ENCODE measurements at places on chromosomes 2 and 18. TPM values are rescaled to one million over a fixed set of nuclear protein-coding genes. Genes with fewer than 3 reads are reported as not detected.

DNA sequence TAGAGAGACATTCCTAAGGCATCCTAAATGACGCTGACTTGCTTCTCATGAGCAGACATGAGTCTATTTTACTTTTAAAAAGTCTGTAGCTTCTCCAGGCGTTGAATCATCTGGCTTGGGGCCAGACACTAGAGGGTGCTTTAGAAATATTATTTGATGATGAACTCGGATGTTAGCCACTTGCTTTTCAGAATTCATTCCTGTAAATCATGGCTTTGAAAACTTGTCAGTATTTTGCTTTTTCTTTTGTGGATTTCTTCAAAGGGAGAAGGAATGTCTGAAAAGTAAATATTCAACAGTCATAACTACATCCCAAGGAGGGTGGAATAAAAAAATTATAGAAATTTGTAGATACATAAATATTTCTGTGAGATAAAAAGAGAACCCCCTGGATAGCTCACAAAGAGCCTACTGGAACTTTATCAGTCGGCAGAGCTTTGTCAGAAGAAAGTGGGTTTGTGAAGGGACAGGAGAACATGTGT, 370.8 kb downstream of the OSR1 start:
- no peak overlapping the region for H3K27ac ChIP-seq
- no peaks in the 10 kb centered on the region for H3K27me3 ChIP-seq
- H3K4me3 ChIP-seq: no peak overlapping the region
- no peak for DNase-seq
- no peaks in the 10 kb centered on the region for H3K4me1 ChIP-seq
- H3K36me3 ChIP-seq: no peaks in the 10 kb centered on the region

Gene MC2R
- not detected for total RNA-seq

- no peaks in the 10 kb centered on the region for H3K27me3 ChIP-seq
- DNase-seq: no peak
- no peak overlapping the region for H3K4me3 ChIP-seq
- no peaks in the 10 kb centered on the region for H3K36me3 ChIP-seq
These were observed 33.1 kb upstream of the DNMT3A start for GRCh38 chr2:25374827-25375226.

Gene PROKR1
- not detected for total RNA-seq

Gene NOP58
- total RNA-seq: 104 TPM

GRCh38 chr2:24917086-24917485, 3.0 kb downstream of the ADCY3 start:
- no peak overlapping the region for H3K27ac ChIP-seq
- DNase-seq: no peak
- H3K36me3 ChIP-seq: peaks cover 25% of the 10 kb centered on the region
- H3K4me1 ChIP-seq: peaks cover 42% of the 10 kb centered on the region

DNA sequence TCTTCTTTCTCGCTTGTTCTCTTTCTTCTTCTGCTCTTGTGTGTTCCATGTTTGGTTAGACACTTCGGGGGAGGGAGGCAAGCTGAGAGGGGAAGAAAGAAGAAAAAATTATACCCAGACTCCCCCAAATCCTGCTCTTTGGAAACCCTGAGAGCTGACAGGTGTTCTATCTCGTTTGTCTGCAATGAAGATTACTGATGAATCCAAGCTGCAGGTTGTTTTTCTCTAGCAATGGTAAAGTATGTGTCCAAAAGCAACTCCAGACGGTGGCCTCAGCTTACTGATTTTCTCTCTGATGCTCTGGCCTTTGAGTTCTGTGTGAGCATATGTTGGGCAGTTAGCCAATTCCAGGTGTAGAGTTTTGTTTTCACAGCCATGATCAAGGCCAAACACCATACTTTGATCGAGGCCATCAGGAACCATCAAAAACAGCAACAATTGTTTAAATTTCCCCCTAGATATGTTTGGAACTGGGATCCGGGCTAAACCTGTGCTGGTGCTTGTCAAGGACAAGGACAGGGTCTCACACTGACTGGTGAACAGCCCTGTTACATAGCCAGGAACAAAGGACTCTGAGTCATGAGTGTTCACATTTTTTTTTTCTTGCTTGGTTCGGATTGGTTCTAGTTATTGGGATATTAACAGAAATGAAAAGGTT, 142.0 kb downstream of the PRKCE start:
- H3K36me3 ChIP-seq: no peaks in the 10 kb centered on the region
- no peaks in the 10 kb centered on the region for H3K27me3 ChIP-seq
- no peak overlapping the region for H3K27ac ChIP-seq
- no peak overlapping the region for H3K4me3 ChIP-seq

Gene HOXD1
- total RNA-seq: not detected

Gene GALM
- total RNA-seq: 39.7 TPM

DNA sequence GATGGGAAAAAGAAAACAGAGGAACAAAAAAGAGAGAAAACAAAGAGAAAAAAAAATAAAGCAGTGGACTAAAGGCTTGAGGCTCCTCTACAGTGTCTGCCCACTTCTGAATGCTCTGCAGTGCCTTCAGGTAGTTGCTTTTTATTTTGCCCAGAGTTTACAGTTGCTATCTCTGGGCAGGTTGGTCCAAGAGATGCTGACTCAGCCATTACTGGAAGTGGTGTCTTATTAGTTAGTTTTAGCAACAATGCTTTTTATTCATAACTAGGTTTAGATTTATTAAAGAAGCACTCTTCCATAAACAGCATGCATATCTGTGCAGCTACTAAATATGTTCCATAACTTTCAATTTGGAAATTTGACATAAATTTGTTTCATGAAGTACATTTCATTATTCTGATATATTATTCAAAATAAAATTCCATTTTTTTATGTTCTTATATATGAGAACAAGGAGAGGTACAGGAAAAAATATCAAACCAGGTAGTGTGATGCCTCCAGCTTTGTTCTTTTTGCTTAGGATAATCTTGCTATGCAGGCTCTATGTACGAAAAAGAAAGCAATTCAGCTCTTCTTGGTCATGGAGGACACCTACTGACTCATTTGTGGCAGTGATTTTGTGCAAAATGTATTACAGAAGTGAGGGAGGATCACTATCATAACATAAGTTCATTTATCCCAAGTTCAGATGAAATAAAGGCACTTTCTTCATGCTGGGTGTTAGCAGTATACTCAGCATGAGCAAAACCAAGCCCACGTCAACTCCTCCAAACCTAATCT, 69.5 kb downstream of the RPIA start:
- peaks cover 9% of the 10 kb centered on the region for H3K4me1 ChIP-seq
- H3K27ac ChIP-seq: no peak overlapping the region
- no peak for DNase-seq
- H3K36me3 ChIP-seq: peaks cover 9% of the 10 kb centered on the region
- peaks cover 16% of the 10 kb centered on the region for H3K27me3 ChIP-seq
- H3K4me3 ChIP-seq: no peak overlapping the region

Gene IL1B
- total RNA-seq: not detected

DNA sequence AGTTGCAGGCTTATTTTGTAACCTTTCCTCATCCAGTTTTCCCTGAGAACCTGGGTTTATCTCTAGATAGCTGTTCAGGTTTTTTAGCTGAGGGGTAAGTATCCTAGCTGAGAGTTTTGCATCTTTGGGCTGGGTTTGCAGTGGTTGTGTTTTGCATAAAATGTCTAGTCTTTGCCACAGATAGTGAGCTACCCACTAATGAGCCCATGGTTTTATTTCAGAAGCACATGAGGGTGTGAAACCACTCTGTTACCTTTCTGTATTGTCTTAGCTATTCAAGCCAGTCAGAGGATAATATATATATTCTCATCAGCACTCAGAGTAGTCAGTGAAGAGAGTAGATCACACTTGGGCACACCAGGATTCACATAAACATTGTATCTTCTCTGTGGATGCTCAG, 24.6 kb upstream of the TXNDC2 start:
- no peak for DNase-seq
- no peak overlapping the region for H3K4me3 ChIP-seq
- no peaks in the 10 kb centered on the region for H3K36me3 ChIP-seq
- no peaks in the 10 kb centered on the region for H3K27me3 ChIP-seq
- peaks cover 3% of the 10 kb centered on the region for H3K4me1 ChIP-seq

Gene DSC2
- total RNA-seq: not detected

GRCh38 chr2:43214253-43214652, 12.2 kb downstream of the ZFP36L2 start:
- no peak overlapping the region for H3K4me3 ChIP-seq
- H3K27me3 ChIP-seq: no peaks in the 10 kb centered on the region
- H3K4me1 ChIP-seq: peaks cover 61% of the 10 kb centered on the region
- no peak for DNase-seq
- H3K36me3 ChIP-seq: peaks cover 3% of the 10 kb centered on the region
- no peak overlapping the region for H3K27ac ChIP-seq

DNA sequence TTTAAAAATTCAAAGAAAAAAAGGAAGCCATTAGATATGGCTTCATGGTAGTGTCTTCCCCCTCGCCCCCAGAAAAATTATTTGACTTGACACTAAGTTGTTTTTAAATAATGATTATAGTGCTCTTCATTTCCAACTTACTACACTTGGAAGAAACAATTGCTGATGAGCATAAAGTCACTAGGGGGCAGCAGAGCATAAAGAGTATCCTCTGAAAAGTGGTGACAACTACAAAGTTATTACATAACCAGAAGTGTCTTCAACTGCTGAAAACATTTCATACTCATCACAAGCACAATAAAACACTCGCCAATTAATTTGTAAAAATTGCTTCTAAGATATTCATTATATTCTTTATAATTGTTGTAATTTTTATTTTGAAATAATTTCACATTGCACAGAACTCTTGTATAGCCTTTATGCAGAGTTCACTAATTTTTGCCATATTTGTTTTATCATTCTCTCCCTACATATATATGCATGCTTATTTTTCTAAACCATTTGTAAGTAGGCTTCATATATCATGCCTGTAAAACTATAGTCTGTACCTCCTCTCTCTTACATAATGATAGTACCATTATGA, 54.9 kb downstream of the EXOC6B start:
- no peak overlapping the region for H3K27ac ChIP-seq
- no peaks in the 10 kb centered on the region for H3K36me3 ChIP-seq
- H3K27me3 ChIP-seq: no peaks in the 10 kb centered on the region

GRCh38 chr2:46421361-46421760, 58.0 kb upstream of the TMEM247 start:
- no peak for DNase-seq
- no peaks in the 10 kb centered on the region for H3K4me1 ChIP-seq
- H3K36me3 ChIP-seq: no peaks in the 10 kb centered on the region
- no peak overlapping the region for H3K4me3 ChIP-seq

Gene UGT1A1
- not detected for total RNA-seq

Gene NPHP1
- 0.27 TPM for total RNA-seq

DNA sequence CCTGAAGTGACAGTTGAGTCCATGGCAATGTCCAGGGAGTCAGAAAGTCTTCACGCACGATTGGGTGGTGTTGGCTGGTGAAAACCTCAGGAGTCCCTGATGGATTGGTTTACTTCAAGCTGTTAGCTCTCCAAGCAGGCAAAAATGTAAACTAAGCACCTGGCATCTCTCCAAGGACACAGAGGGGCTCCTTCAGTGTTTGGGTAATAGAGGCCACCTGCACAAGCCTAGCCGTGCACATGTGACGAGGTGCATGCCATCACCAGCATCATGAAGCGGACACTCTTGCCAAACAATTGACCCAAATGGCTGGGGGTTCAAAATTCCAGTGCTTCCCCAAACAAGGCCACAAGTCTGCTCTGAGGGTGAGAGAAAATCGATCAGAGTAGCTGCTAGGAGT, 104.7 kb upstream of the CD302 start:
- DNase-seq: no peak
- peak overlapping the region; percentile 100 for H3K4me3 ChIP-seq
- peaks cover 49% of the 10 kb centered on the region for H3K4me1 ChIP-seq
- H3K36me3 ChIP-seq: peaks cover 18% of the 10 kb centered on the region
- peak overlapping the region; percentile 100 for H3K27ac ChIP-seq
- no peaks in the 10 kb centered on the region for H3K27me3 ChIP-seq

GRCh38 chr2:174951745-174952144, 53.4 kb downstream of the CHN1 start:
- H3K27ac ChIP-seq: no peak overlapping the region
- no peak for DNase-seq
- H3K27me3 ChIP-seq: peaks cover 11% of the 10 kb centered on the region

Gene RESP18
- total RNA-seq: not detected

DNA sequence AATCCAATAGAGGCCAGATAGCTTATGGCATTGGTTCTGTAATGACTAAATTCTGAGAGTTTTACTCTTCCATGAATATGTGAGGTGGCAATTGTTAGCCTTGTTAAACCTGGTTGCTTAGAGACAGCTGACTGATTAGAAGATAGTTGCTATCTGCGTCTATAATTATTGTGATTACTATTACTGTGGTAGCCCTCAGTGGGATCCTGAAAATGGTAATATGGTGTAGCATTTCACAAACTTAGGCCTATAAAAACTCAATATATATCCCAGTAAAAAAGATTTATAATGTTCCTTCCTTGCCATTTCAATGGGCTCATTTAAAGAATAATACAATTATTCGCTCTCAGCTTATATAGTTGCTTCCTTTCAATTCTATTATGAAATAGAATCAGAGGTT, 405.8 kb upstream of the CDH2 start:
- no peaks in the 10 kb centered on the region for H3K4me1 ChIP-seq
- H3K4me3 ChIP-seq: no peak overlapping the region
- no peak overlapping the region for H3K27ac ChIP-seq

Gene SERPINB8
- total RNA-seq: 6.1 TPM

DNA sequence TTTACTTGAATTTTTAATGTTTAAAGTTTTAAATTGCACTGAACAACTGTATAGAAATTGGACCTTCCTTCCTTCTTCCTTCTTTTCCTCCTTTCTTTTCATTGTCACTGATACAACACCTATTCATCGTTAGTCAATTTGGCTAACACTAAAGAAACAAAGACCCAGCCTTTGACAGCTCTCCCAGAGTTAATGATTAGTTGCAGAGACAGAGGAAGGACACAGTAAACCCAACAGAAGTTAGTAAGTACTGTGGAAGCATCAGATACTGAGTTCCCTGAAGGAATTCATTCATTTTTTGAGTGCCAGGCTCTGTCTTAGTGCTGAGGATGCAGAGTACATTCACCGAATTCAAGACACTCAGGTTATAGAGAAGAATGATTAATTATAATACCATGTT, 77.9 kb upstream of the RAB27B start:
- DNase-seq: no peak
- no peak overlapping the region for H3K27ac ChIP-seq
- no peaks in the 10 kb centered on the region for H3K4me1 ChIP-seq
- H3K4me3 ChIP-seq: no peak overlapping the region
- H3K27me3 ChIP-seq: peaks cover 6% of the 10 kb centered on the region

DNA sequence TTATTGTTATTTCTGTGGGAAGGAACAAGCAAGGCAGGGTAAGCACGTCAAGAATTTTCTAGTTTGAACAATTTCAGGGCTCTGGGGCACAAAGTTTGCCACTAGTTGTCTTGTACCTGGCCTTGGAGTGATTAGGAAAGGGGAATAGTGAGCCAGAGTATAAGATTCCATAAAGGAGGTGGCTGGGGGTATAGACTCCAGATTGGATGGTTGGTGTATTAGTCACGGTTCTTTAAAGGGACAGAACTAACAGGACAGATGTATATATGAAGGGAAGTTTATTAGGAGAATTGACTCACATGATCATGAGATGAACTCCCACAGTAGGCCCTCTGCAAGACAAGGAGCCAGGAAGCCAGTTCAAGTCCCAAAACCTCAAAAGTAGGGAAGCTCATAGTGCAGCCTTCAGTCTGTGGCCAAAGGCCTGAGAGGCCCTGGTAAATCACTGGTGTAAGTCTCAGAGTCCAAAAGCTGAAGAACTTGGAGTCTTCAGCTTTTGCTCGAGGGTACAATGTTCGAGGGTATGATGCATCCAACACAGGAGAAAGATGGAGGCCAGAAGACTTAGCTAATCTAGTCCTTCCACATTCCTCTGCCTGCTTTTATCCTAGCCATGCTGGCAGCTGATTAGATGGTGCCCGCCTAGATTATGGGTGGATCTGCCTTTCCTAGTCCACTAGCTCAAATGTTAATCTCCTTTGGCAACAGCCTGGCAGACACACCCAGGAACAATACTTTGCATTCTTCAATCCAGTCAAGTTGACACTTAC, 31.5 kb upstream of the PTPRM start:
- no peak overlapping the region for H3K27ac ChIP-seq
- no peaks in the 10 kb centered on the region for H3K27me3 ChIP-seq
- no peak for DNase-seq
- H3K4me1 ChIP-seq: no peaks in the 10 kb centered on the region
- no peaks in the 10 kb centered on the region for H3K36me3 ChIP-seq
